ENCODE measurements at places on chromosomes 12 and 14.
A peak's percentile ranks its signal among the peaks of the same experiment; 100 is the strongest.

GRCh38 chr14:62451221-62451620 is 594.0 kb downstream of the KCNH5 start:
- DNase-seq, result no peak

- peak; percentile 45 for DNase-seq
Observed at GRCh38 chr12:68611094-68611805, 551 bp downstream of the RAP1B start.

- DNase-seq, result no peak
Observed at GRCh38 chr12:78964521-78964920, 99.9 kb downstream of the SYT1 start.

DNA sequence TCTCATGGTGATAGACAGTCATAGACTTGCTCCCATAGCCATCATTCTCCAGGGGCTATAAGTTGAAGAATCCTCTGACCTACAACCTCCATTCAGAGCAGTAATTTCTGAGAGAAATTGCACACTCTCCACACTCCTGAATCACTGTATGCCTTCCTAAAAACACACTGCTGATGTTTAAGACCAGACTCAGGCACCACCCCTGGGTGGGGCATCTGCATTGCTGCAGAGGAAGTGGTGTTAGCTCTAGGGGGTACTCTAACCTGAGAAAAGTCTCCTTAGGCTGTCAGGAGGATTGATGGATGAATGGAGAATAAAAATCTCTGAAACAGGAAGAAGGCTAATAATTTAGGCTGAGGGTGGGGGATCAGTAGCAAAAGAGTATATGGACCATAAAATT is 436.1 kb downstream of the DAD1 start:
- no peak for DNase-seq

DNA sequence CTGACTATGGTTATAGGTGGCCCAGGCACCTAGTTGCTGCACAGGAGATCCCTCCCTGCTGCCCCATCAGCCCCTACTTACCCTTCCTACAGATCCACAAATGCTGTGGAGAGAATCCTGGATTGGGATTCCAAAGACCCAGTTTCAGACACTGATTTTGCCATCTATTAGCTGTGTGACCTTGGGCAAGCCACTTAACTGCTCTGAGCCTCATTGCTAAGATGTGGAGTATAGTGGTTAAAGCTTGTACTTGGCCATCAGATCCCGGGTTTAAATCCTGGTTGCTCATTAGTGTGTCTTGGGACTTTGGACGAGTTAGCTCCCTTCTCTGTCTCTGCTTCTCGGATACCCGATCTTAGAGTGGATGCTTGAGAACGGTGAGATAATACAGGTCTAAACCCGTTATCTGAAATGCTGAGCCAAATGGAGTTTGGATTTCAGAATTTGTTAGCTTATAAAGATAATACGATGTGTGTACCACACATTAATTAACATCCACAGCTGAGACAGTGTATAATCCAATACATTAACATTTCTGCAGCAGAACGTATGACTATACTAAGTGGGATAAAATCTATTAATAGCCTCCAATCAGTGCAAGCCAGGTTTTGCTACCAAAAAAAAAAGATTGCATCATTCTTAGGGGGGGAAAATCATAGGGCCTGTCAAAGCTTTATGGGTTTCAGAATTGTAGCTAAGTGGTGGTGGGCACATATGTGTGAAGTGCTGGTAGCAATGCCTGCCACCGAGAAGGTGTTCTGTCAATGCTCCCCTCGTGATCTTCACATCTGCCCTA is 16.0 kb downstream of the PROX2 start:
- no peak for DNase-seq

- DNase-seq, result no peak
Observed at GRCh38 chr14:103442288-103442687, 57.1 kb downstream of the MARK3 start.

DNA sequence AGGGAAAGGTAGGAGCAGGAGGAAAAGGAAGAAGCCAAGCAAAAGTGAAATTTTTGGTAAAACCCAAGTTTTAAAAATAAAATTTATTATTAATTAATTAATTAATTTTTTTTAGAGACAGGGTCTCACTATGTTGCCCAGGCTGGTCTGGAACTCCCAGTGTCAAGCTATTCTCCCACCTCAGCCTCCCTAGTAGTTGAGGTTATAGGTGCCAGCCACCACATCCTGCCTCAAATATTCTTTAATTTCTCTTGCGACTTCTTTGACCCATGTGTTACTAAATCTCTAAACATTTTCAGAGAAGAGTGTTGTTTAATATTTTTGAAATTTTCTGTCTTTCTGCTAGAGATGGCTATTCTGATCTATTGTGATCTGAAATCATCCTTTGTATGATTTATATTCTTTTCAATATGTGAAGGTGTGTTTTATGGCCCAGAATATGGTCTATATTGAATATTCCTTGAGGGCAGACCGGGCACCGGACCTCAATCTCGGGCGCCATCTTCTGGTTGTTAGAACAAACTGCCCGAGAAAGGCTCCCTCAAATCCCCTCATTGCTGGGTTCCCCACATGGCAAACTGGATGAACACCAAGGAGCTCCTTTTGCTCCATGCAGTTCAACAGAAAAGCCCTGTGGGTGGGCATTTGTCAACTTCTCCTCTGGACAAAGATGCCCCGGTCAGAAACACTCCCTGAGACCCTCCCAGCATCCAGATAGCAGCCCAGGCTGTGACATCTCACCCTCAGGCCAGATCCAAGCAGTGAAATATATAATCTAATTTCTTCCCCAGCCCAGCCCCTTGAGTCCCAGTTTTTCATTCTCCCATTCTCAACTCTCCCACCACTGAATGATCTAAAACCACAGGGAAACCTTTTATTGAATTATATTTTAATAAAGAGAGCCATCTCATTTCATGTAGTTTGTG is 110.5 kb downstream of the ASCL4 start:
- DNase-seq, result peak; percentile 47

- peak; percentile 31 for DNase-seq
Observed at GRCh38 chr12:17976202-17976601, 113.8 kb downstream of the RERGL start.

DNA sequence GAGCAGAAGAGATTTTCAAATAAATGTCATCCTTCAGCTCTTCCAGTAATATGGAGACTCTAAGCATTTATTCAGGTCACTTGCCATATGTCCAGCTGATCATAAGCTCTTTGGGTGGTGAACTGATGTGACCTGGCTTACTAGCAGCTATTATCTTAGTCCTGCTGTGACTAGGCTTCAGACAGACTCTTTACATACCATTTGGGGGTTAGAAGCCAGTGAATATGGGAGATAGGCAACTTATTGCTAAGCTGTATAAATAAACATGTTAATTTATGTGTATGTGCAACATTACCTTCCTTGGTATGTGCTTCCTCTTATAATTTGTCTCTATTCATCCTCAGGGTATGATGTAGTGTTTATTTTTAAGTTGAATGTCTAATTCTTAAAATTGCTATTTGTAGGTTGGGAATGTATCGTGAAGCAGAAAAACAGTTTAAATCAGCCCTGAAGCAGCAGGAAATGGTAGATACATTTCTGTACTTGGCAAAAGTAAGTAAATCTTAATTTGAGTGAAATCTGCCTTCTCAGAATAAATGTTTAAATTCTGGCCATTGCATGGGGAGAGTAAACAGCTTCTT is 32.4 kb downstream of the TTC8 start:
- no peak for DNase-seq

- DNase-seq, result no peak
Observed at GRCh38 chr12:58253663-58254062, 312.3 kb downstream of the ATP23 start.

DNA sequence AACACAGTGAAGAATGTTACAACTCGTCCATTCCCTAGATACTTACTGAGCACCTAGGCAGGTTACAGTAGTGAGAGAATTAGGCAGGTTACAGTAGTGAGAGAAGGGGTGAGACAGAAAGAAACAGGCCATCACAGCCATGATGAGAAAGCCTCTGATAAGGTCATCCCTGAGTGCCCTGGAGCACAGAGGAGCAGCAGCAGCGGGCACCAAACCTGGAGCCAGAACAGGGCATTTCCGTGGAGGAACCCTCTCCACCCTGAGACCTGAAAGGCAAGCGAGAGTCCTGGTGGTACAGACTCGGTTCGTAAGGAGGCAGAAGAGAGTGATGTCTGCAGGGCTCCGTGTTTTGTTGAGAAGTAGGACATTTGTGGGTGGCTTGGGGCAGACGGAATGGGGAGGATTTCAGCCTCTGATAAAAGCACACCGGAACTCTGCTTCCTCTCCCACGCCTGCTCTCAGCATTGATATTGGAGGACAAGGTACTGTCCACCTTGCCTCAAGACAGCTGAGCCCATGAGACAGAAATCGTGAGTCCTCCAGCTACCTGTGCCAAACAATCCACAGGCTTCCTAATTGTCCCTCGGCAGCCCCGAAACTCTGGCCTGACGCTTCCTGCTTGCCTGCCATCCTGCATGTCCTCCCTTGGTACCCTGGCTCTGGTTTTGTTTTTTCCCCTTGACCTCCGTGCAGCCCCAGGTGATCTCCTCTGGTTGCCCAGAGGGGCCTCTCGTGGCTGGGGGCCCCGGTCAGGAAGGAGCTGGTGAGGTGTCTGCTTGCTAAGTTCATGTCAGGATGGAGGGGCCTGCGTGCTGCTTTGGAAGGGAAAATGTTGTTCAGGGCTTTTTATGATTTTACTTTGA is 136.1 kb downstream of the GCH1 start:
- DNase-seq, result no peak

DNA sequence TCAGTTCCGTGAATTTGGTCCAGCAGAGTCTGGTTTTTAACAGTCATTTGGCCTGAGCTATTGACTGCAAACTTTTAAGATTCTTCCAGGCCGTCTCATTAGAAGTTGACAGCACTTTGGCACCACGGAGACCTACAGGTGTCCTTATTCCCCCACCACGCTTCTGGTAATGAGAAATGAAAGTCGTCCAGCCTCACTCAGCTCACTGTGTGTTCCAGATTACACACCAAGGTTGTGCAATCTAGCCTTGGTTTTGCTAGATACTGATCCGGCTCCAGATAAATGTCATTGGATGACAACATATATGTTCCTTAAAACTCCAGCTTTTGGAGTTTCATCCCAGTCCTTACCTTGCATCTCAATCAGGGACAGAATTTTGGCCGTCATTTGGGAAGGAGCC is 210.4 kb downstream of the CHST11 start:
- DNase-seq, result no peak

DNA sequence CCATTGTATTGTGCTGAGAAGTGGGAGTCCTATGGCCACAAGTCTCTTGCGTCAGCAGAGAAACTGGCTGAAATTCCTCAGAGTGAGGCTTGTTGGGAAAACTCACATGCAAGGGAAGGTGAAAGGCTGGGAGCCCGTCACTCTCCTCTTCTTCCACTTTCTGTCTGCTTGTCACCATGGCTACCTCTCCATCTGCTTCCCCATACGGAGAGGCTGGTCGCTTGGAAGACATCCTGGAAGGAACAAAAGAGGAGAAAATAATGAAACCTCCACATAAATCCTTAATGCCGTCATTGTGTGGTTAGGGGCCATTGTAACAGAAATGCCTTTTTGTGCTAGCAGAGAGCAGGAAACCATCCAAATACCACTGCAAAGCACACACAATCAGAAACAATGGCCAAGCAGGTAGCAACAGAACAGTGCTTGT is 53.7 kb downstream of the SOX5 start:
- DNase-seq, result no peak

DNA sequence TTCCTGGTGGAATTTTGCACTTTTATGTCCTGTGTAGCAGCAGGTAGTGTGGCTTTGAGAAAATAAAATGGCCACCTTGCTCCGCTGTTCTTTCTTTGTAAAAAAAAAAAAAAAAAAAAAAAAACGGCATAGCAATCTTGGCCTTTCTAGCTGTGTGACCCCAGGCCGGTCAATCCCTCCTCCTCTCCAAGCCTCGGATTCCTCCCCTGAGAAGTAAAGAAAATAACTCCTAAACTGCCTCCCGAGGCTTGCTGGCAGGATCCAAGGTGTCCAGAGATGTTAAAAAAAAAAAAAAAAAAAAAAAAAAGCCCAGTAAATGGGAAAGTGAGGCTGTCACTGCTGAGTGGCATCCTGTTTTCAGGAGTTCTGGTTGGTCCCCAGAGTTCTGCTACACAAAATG is 23.9 kb upstream of the MAP1LC3B2 start:
- no peak for DNase-seq

DNA sequence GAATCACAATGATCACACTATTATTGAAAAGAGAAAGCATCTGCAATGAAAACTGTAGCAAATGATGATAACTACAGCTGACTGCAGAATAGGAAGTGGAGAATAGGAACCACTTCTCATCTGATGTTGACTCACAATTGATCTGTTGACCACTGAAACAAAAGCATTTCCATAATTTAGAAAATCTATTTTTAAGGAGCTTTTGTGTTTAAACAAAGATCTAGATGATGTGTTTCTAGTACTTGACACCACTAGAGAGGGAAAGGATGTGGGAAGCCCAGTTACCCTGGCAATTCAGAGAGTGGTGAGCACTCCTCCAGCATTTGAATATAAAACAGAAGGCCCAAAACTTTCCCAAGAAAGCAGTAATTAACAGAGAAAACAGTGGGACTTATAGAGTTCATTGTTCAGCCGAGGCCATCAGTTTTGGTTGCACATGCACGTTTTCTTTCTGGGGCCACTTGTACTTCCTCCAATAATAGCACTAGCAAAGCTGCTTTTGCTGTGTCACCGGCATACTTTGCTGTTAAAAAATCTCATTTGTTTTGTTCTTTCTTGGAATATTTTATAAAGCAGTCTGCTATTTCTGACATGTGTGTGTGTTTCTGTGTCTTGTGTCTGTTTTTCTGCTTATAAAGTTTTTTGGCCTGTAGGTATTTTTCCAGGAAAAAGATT is 76.1 kb upstream of the HECTD1 start:
- DNase-seq, result no peak

DNA sequence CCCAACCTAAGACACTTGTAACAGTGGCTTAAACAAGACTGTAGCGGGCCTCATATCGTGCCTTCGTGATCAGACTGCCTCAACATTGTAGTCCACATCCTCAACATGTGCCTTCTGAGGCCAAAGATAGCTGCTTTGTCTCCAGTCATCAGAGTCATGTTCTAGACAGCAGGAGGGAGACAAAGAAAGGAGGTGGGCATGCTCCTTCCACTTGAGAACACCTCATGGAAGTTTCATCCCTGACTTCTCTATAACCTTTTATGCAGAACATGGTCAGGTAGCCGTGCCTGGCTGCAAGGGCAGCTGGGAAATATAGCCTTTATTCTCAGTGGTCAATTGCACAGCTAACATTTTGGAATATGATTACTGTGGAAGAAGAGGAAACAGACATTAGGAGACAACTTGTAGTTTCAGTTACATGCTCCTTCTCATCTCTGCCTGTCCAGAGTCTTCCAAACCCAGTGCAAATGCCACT is 25.3 kb upstream of the DHRS2 start:
- no peak for DNase-seq

GRCh38 chr14:89382487-89382886 is 34.5 kb downstream of the FOXN3 start:
- DNase-seq, result no peak

DNA sequence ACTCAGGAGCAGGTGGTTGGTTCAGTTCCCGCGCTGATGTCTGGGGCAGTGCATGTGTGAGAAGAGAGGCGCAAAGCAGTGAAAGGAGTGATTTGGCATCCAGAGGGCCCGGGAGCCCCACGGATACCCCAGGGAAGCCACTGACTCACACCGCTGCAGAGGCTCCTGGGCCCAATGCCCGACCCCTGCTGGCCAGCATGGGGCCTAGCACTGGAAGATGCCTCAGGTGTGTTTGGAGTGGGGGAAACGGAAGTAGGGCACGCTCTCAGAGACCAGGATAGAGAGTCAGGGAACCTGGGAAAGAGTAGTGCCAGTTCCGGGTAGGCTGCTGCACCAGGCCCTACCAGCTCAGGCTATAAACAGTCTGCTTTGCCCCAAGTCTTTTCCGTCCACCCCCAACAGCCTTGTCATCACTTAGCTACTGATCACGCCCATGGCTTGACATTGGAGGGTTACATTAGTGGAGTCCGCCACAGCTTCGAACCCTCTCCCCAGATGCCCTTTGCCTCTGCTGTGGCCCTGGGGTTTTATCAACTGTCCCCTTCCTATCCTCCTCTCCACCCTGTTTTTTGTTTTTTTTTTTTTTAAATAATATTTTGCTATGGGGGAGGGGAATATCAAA is 9.5 kb upstream of the CSAD start:
- peak; percentile 29 for DNase-seq

Data from kidney glomerular epithelial cell (primary cell).